ENCODE measurements at places on chromosomes 12 and 14. TPM values are rescaled to one million over a fixed set of nuclear protein-coding genes. Genes with fewer than 3 reads are reported as not detected.

The CCDC88C gene
- total RNA-seq, result 168 TPM

The KRT82 gene
- not detected for total RNA-seq

The ANKLE2 gene
- 88.6 TPM for total RNA-seq

The PAX9 gene
- not detected for total RNA-seq

The LRFN5 gene
- total RNA-seq, result not detected

The FGF6 gene
- not detected for total RNA-seq

The EPYC gene
- not detected for total RNA-seq

DNA sequence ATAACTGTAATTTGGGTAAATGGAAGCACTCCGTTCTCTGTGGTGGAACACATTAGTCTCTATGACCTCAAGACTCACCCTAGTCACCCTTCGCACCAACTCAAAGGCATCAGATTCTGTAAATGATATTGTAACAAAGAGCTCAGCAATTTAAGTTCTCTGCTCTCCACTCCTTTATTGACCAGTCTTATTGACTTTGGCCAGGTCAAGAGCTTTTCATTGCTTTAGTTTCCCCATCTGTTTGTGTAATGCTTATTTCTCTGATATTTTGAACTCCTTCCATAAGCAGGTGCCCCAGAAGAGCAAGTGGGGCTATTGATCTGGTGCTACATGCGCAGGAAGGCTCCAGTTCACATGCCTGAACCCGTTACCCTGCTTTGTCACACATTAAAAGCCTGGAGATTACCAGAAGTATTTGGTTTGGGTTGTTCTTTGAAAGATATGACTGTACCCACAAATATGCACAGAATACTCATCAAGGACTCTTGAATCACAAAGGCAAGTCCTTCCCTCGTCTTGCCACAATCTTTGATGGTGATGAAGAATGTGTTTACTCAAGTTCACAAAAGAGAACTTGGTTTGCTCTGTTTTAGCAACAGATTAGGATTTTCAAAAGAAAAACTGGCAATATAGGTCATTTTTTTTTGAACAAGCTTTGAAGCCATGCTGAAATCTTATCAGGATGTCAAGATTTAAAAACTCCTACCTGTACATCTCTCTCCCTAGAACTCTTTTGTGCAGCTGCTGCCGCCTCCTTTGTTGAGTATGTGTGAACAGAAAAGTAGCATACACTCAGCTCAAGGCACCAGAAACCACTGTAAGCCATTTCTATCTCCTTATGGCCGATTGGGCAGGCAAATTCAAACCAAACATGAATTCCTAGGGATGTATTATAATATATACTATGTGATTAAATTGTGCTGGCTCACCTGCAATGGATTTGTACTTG lies 193.9 kb downstream of the BCAT1 start:
- H3K27me3 ChIP-seq, result peaks cover 2% of the 10 kb centered on the region
- H3K4me1 ChIP-seq, result peaks cover 18% of the 10 kb centered on the region
- no peak overlapping the region for H3K4me3 ChIP-seq
- peak overlapping the region; percentile 47 for H3K27ac ChIP-seq
- no peaks in the 10 kb centered on the region for H3K36me3 ChIP-seq

DNA sequence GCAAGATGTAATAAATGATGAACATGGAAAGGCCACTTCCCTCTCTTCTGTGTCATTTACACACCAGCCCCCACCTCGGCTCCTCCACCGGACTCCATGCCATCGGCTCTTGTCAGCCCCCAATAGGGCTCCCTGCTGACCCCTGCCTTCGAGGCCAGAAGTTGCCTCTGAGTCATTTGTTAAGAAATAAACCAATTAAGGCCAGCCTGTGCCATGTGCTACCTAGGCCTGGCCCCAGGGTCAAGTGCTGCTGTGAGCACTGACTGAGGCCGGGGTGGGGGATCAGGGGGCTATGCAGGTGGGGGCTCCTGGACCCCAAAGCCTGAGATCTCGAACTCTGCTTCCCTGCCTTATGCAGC lies 53.2 kb downstream of the TESC start:
- H3K27me3 ChIP-seq, result no peaks in the 10 kb centered on the region
- no peak overlapping the region for H3K27ac ChIP-seq
- no peak for DNase-seq
- no peaks in the 10 kb centered on the region for H3K36me3 ChIP-seq
- no peak overlapping the region for H3K4me3 ChIP-seq

- H3K4me1 ChIP-seq, result peaks cover 11% of the 10 kb centered on the region
- H3K36me3 ChIP-seq, result no peaks in the 10 kb centered on the region
- no peak overlapping the region for H3K4me3 ChIP-seq
- DNase-seq, result peak; percentile 9
Measured at GRCh38 chr12:4440187-4440941, 5.3 kb downstream of the FGF6 start.

DNA sequence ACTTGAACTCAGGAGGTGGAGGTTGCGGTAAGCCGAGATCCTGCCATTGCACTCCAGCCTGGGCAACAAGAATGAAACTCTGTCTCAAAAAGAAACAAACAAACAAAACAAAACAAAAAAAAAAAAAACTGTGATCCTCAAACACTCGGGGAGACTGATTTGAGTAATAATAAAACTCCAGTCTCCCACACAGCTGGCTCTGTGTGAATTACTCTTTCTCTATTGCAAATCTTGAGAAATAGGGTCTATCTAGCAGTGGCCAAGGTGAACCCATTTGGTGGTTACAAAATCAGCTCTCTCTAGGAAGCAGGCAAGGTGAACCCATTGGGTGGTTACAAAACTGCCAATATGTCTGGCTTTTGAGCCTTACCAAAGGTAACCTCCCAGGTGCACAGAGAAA lies 6.0 kb upstream of the ACOT6 start:
- no peaks in the 10 kb centered on the region for H3K36me3 ChIP-seq
- peaks cover 9% of the 10 kb centered on the region for H3K27me3 ChIP-seq
- peaks cover 11% of the 10 kb centered on the region for H3K4me1 ChIP-seq
- DNase-seq, result no peak
- no peak overlapping the region for H3K4me3 ChIP-seq
- H3K27ac ChIP-seq, result no peak overlapping the region

DNA sequence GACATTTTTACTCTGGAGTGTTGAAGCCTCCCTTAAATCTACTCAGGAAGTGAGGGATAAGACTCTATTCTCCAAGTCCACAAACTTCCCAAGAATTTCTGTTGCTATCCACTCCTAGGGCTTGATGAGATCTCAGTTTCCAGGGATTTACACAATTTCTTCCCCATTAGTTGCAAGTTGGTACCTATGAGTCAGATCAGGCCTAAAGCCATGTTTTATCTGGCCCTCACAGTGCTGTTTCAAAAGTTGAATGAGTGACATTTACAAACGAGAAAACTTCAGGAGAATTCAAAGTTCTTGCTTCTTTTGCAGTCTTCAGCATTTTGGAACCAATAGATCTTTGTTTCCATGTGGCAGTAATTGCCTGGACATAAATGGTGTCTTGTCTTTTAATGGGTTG lies 156.4 kb upstream of the SYT10 start:
- H3K4me3 ChIP-seq, result no peak overlapping the region
- no peaks in the 10 kb centered on the region for H3K4me1 ChIP-seq
- H3K36me3 ChIP-seq, result no peaks in the 10 kb centered on the region
- no peak overlapping the region for H3K27ac ChIP-seq
- DNase-seq, result no peak

GRCh38 chr14:38248321-38249028 lies 7.4 kb downstream of the CLEC14A start:
- H3K4me3 ChIP-seq, result no peak overlapping the region
- H3K27ac ChIP-seq, result no peak overlapping the region
- no peaks in the 10 kb centered on the region for H3K36me3 ChIP-seq
- no peaks in the 10 kb centered on the region for H3K4me1 ChIP-seq
- no peak for DNase-seq
- H3K27me3 ChIP-seq, result peaks cover 12% of the 10 kb centered on the region

DNA sequence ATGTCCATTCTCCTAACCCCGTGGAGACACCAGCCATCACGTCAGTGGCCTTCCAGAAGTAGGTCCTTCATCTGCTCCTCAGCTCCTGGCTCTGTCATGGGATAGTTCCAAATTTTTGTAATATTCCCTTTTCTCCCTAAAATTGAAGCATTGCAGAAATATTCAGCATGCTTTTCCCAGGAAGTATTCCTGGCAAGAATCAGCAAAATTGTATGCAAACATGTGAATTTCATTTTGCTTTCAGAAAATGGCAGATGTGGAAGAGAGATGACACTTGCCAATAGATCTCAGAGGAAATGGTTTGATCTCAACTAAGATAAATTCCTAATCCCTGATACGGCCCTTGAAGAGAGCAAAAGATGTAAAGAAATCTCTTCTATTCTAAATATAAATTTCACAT lies 298.9 kb downstream of the ITPR2 start:
- H3K27me3 ChIP-seq, result no peaks in the 10 kb centered on the region
- H3K36me3 ChIP-seq, result peaks cover 8% of the 10 kb centered on the region
- H3K4me1 ChIP-seq, result no peaks in the 10 kb centered on the region
- no peak overlapping the region for H3K4me3 ChIP-seq
- H3K27ac ChIP-seq, result no peak overlapping the region

GRCh38 chr14:103185051-103186029 lies 62.1 kb downstream of the TNFAIP2 start:
- no peaks in the 10 kb centered on the region for H3K36me3 ChIP-seq
- no peak overlapping the region for H3K27ac ChIP-seq
- H3K4me1 ChIP-seq, result peaks cover 4% of the 10 kb centered on the region
- no peak overlapping the region for H3K4me3 ChIP-seq
